Sigmoid colon (tissue), 7 donors: ENCODE measurements at places on chromosomes 2 and 18.

- no peak for DNase-seq
Measured at GRCh38 chr18:26961839-26962238, 96.3 kb upstream of the AQP4 start.

- DNase-seq, result no peak
Measured at GRCh38 chr18:7000484-7001096, 117.0 kb downstream of the LAMA1 start.

- no peak for DNase-seq
Measured at GRCh38 chr2:24239553-24239952, 64.7 kb downstream of the FAM228A start.

DNA sequence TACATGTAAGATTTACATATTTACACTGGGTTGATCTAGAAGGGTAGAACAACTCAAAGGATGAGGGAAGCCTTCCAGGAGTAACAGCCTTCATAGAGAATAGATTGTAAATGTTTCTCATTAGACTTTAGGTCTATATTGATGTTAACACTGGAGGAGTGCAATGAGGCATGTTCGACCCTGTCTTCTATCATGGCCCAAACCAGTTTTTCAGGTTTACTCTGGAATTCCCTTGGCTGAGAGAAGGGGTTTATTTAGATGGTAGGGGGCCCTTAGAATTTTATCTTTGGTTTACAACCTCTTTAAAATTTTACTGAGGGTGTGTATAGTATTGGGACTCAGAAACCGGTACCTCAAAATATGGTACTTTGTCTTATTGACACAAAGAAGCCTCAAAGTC is 634.9 kb upstream of the PIK3C3 start:
- DNase-seq, result no peak

DNA sequence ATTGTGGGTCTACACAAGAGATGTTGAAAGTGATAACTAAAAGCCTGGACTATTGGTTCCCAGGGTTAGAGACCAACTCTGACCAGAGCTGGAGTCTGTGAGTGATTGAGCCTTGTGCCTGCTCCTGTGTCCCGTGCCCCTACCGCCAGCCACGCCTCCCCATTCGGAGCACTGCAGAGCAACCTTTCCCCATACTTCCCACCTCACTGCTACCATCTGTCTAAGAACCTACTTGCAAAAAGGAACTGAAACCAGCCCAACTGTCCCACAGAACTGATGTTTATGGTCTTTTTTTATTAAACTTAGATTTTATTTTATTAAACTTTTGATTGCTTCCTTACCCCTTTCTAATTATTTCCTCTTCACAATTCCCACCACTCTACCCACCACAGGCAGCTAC is 300.3 kb upstream of the MGAT5 start:
- no peak for DNase-seq

DNA sequence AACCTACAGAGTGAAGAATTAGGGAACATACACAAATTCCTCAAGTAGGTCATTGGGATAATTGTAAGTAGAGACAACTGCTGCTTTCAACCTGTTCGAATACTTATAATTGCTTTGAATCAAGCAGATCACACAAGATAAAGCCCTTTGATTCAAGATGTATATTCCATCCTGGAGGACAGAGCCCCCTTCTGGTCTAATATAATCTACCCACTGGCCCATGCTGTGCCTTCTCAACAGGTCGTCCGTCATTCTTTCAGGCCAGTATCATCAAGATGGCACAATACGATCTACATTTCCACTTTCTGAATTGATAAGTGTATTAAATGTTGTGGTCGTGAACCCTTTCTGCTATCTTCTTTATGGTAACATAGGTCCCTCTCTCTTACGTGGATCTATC is 387.0 kb upstream of the CDH19 start:
- DNase-seq, result no peak

DNA sequence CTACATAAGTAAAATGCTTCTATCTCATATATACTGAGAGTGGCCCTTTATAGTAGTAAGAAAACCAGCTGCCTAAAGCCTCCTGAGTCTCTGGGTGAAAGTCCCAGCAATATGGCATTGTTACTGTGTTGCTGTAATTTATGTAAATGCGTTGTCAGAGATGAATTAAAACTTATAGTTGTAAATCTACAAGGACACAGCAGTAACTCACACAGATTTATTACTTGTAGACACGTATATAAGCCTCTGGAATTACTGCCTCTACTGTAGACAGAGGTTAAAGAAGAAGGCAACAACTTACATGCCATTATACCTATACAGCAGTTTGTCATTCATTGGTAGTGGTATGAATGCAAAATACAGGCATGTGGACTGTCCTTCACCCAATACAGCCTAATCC is 169.1 kb upstream of the BOD1L2 start:
- DNase-seq, result no peak

DNA sequence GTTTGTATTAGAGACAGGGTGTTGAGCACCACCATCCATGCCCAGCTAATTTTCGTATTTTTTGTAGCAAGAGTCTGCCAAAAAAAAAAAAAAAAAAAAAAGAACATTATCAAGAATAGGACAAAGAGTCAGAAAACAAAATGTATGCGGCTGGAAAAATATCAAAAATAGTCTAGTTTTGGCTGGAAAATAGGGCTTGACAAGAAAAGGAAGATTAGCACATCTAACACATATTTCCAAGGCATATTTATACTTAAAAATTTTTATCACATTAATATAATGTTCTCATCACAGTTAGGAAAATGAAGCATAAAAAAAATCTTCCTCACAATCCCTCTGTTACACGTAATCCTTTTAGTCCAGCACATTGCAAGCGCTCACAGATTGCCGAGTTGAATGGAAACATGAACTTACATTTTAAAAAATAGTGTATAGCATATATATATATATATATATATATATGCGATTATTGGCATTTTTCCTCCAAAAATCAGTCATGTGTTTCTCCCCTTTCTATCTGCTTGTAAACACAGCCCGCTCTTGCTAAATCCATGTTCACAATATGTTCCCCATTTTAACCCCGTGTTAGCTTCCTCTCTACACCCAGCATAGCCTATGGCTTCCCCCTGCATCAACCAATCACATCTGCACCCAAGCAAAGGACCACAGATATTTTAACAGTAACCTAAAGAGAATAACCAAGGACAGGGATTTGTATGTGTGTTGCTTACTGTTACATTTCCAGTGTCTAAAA is 183.0 kb downstream of the AFF3 start:
- DNase-seq, result no peak

GRCh38 chr2:130951018-130951417 is 114.3 kb downstream of the ARHGEF4 start:
- no peak for DNase-seq

- DNase-seq, result no peak
Measured at GRCh38 chr18:62479574-62479973, 43.3 kb upstream of the ZCCHC2 start.

DNA sequence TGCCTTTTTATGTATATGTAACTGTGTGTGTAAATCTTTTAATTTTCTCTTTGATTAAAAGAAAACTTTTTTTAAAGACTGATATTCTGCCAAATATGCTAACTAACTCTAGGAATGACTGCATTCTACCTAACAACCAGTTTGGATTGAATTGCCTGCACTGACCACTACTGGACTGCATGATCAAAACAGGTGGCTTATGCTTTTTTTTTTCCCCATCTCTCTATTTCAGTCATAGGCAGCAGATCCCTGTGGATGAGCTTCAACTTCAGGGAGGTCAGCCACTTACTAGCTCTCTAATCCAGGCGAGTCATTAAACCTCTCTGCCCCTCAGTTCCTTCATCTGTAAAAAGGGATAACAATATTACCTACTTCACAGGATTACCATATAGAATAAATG is 138.6 kb upstream of the SERTAD2 start:
- no peak for DNase-seq

- DNase-seq, result no peak
Measured at GRCh38 chr2:174873471-174873870, 109.2 kb upstream of the CHRNA1 start.

DNA sequence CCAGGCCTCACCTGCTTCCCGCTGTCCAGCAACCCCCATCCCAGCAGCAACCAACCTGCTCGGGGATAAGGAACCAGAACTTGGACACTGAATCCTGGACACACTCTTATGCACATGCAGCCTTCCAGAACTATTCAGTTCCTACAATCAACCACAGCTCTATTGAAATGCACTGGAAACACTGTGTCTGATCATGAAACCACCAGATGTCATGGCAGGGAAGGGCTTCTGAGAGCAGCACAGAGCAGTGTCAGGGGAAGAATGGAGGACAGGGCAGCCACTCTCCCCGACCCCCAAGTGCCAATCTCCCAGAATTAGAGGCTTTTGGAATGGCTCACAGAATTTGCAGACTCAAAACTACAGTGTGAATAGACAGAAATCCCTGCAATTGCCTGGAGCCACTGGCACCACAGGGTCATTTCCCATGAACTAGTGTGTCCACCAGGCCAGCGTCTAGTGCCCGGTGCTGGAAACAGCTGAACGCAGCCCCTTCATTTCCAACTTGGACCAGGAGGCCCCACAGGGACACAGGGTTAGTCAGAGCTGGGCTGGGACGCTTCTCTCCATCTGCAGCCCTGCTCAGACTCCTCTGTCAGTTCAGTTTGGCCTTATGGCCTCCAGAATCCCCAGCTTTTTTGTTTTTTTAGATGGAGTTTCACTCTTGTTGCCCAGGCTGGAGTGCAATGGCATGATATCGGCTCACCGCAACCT is 25.5 kb downstream of the MRPL35 start:
- DNase-seq, result no peak

GRCh38 chr2:51789918-51790317 is 758.0 kb upstream of the NRXN1 start:
- DNase-seq, result no peak

GRCh38 chr18:36316246-36316645 is 18.7 kb downstream of the FHOD3 start:
- DNase-seq, result no peak

GRCh38 chr2:230589497-230590015 is 123.1 kb upstream of the CAB39 start:
- no peak for DNase-seq

DNA sequence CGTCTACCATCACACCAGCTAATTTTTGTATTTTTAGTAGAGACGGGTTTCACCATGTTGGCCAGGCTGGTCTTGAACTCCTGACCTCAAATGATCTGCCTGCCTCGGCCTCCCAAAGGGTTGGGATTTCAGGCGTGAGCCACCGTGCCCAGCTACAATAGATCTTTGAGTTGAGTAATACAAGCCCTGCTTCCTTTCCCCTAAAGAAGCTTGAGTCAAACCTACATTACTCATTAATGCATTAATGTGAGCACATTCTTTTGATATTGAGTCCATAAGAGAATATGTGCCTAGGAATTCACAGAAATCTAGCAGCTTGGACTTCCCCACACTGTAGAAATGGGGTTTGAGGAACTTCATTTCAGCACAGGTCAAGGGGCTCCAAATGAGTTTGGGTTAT is 39.6 kb downstream of the PSMG2 start:
- no peak for DNase-seq

DNA sequence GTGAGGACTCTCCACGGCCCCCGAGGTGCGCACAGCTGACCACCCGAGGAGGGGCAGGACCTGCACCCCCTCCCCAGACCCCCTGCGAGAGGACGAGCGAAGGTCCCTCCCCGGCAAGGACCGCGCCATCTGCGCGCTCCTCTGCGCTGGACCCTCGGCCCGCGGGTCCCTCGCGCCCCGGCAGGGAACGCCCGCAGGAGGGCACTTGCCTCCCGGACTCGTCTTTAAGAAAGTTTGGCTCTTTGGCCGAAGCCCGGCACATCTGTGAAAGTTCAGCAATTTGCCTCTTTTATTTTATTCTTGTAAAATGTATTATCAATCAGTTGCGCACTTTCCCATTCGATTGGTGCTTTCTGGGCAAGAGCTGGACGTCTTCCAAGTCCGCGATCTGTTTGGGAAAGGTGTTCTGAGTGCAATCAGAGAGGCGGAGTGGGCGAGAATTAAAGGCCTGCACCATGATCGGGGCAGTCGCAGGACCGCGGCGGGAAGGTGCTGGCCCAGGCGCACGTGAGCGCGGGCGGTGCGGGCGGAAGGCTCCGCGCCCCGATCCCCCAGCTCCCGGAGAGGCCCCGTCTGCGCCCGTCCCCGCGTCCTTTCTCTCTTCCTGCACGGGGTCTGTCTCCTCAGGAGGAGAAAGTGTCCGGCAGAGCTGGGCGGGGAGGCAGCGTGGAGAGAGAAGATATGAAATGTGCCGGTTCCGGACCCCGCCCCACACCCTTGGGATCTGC is 1.6 kb upstream of the ALKAL2 start:
- no peak for DNase-seq

DNA sequence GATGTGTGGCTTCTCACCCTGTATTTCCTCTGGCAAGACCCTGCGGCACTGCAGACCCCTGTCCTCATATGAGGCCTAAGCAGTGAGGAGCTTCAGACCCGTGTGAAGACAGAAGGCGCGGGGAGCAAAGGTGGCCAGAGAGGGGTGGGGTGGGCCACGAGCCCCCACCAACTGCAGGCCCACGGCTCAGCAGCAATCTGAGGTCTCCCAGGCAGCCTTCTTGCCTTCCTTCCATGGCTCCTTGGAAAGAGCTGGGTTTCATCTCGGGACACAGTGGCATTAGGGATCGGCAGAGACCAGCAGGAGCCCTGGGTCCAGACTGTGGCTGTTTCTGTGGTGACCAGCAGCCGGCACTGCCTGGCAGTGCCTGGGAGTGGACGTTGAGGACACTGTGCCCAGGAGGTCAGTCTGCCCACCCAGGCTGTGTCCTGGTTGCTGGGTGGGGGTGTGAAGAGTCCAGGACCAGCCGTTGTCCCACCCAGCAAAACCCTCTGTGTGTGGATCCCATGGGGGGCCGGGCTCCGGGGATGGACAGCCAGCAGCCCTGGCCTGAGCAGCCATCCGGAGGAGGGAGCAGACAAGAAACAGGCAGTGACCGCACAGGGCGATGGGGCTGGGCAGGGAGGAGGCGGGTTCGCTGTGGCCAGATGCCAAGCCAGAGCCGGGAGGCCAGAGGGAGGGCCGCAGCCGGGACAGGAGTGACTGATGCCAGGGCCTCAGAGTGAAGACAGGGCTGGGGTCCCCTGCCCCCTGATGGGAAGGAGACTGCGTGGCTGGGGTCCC is 73.8 kb downstream of the RRM2 start:
- DNase-seq, result no peak

DNA sequence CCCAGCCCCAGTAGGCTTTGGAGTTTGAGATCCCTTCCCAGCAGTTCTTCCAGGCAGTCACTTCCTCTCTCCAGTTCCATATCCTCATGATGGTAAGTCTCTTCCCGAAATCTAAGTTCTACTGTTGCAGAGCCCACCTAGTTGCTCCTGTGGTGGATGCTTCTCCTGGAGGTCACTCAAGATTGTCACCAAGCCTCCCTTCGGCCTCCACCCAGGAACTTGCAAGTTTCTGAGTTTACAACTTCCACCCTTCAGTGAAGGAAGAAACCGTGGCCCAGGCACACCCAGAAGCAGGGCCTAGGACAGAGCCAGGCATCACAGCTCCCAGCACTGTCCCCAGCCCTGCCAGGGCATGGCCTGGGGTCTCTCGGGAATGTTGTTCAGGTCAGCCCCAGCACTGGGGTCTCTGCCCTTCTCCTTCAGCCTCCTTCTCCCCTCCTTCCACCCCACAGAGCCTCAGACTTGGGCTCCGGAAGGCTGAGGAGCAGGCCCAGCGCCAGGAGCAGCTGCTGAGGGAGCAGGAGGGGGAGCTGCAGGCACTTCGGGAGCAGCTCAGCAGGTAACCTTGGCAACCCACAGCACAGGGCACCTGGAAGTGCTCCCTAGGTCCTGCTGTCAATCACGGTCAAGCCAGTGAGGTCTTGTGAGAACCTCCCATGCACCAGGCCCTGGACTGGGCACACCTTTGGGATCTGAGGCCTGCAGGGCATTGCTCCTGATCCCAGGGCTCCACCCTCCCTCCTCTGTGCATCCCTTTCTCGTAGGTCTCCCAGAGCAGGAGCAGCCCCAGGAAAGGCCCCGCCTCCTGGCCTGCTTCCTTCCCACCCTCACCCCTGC is 7.1 kb downstream of the RUFY4 start:
- no peak for DNase-seq
